Activated T-helper 1 cell treated with anti-CD3 and anti-CD28 coated beads, Interleukin-12 subunit alpha, Interleukin-12 subunit beta, Interleukin-2, Interleukin-4 antibody, amounts not matched to agents 30 ng/mL and 10 ng/mL and 1 ng/mL, durations not matched to agents 14 hours and 24 hours and 36 hours (primary cell): ENCODE measurements at places on chromosomes 16 and 17.

- DNase-seq = no peak
Observed at GRCh38 chr16:86479419-86479818, 30.9 kb upstream of the FOXF1 start.

GRCh38 chr17:36524428-36524876 is 10.2 kb downstream of the MYO19 start:
- DNase-seq = no peak

- DNase-seq = no peak
Observed at GRCh38 chr17:55743103-55743679, 7.7 kb upstream of the PCTP start.

DNA sequence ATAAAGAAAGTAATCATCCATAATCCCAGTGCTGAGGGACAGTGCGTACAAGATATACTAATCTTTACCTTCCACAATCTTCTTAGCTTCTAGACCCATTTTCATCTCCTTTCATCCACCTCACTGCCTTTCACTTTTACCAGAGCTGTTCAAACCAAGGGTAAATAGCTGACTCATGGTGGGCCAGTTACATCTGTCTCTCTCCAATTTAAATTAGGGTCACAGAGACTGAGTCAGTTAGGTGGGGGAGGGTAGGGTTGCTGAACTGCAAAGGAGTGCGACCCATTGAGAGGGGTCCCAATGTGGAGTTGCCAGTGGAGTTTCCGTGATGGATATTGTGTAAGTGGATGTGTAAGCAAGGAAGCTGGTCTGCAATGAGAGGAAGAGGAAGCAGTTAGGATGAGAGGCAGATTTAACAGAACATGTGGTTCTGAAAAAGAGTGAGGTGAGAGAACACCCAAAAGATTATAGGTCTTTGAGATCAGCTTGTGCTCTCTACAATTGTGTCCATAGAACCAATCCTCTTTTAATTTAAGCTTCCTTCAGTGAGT is 83.5 kb downstream of the GP2 start:
- DNase-seq = no peak

DNA sequence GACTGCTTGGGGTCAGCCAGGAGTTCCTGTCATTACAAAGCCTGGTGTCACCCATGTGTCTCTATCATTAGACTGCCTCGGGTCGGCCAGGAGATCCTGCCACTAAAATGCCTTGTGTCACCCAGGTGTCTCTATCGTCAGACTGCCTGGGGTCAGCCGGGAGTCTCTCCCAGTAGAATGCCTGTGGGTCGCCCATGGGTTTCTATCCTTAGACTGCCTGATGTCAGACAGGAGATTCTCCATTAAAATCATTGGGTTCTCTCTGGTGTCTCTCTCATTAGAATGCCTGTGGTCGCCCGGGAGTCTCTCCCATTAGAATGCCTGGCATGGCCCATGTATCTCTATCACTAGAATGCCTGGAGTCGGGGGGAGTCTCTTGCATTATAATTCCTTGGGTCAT is 2231.0 kb downstream of the TP53TG3F start:
- DNase-seq = no peak

DNA sequence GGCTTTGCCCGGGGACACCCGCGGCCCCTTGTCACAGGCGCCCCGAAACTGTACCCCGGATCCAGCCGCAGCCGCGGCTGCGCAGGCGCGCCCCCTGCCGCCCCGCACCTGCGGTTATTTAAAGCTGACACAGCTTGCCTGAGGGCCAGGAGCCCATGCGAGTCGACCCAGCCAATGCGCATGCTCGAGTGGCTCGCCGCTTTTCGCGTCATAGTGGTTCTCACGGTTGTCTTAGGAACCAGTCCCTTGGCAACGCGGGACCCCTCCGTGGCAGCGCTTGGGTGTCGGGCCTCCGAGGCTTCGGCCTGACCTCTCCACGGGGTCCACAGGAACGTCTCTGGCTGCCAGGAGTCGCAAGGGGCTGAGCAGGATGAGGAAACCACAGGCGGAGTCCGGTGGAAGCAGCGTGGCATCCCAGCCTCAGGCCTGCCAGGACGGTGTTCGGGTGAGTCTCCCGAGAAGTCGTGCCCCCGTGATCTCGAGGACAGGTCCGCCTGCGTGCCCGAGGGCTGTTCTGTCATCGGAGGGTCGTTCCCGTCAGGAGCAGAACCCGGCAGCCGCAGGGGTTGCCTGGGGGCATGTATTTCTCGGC is 716.9 kb downstream of the KCNJ18 start:
- no peak for DNase-seq

DNA sequence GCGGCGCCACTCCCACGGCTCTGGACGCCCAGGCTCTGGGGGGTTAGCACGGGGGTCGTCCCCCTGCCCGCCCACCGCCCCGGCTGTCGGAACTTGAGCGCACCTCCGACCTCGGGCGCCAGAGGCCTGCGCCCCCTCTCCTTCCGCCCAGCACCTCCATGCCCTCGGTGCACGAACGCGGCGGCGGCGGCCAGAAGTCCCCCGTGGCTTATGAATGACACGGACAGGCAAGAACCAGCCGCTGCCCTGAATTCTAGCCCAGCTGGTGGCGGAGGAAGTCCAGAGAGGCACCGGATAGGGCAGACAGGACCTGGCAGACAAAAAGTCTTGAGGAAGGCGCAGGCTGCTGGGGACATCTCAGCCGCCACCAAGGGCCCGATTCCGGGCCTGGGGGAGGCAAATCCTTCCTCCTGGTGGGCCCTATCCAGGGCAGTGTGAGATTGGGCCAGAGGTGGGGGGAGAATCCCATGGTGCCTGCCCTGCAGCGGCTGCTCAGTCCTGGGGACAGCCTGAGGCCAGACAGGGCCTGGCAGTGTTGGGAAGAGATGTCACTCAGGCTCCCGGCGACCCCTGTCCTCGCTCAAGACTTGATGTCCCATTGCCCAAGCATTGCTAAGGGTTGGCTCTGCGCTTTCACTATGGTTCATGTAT is 897 bp upstream of the CYGB start:
- no peak for DNase-seq

DNA sequence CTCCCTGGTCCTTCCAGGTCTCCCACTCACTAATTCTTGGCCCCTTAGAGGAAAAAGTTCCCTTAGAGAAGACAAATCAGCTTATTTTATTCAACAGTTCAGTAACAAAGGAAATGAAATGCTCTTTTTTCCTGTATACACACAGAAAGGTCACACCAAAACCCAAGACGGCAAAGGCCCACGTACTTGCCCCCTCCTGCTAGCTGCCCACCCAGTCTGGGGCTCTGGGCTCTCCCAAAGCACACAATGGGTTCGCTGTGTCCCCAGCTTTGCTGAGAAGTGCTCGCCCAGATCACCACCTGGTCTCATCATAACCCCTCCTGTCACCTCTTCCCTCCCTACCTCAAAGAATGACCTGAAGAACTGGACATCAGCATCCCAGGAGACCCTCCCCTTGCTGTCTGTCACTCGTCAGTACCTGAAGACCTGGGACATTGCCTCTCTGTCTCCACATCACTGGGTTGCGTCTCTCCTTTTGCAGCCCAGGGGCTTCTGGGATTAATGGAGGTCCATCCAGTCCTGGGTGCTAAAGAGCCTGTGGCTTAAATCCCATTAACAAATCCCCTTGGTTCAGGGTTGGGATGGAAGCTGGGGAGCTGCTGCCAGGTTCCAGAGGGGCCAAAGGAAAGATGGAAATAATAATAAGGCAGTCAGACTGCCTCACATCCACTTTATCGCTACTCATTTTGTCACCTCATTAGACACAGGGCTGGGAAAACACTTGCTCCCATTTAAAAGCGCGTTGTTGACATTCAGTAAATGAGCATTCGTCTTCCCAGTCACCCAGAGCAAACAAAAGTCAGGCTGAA is 3.3 kb downstream of the SLC6A4 start:
- no peak for DNase-seq

DNA sequence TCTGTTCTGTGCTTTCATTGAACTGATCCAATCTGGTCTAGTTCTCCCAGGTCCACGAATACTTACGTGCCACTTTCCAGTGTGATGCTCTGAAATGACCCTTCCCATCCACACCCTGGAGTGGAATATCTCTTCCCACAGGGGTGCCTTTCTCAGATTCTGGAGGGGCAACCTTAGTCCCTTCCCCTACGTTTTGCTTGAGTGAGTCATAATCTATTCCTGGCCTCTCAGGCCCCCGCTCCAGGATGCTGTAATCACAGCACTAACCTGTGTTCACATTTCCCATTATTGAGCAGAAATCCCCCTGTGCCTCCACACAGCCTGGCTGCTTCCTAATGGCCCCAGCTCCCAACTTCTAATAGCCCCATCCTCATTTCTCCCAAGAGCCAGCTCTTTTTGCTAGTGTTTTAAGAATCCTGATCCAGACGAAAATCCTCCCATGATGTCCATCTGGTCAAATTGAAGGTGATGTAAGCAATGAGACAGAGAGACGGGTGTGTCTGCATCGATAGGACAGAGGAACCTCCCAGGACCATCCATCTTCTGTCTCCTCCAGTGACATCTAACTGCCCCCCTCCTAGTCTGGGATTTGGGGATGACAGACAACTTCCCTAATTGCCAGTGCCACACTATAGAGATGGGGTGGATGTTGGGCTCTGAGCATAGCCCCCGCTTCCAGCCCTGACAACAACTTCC is 164.0 kb upstream of the MAF start:
- DNase-seq = no peak

DNA sequence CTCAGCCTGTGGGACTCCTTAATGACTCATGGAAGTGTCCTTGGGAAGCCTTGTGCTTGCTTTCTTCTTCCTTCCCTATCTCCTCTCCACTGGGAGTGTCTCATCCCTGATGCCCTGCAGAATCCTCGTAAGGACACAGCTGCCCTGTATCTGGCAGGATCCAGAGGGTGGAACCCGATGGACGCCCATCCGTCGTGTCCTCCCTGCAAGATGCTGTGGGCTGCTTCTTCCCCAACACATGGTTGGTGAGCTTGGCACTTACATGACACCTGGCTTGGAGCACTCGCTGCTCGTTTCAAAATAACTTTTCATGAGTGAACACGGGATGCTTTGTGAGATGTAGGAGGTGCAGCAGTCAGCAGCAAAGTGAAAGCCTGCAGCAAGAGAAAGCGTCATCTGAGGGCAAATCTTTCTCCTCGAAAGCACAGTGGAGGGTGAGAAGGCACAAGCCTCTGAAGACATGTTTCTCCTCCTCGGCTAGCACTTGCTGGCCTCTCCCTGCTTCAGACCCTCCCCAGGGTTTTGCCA is 3.3 kb downstream of the CCL15 start:
- DNase-seq = no peak

DNA sequence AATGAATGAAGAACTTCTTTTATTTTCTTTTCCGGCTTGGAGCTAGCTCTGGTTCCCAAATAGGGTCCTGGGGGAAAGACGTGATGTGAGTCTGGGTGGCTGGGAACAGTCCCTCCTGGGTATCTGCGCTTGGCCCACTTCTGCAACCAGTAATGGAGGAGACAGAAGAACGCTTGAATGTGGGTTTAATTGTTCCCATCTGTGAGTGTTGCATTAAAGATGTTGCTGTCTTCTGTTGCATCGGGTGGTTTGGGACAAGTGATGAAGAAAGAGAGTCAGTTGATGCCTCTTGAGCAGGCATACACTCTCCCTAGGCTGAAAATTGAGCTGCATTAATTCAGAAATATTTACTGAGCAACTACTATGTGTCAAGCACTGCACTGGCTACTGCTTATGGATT is 511.1 kb downstream of the CDH13 start:
- DNase-seq = no peak

- DNase-seq = no peak
Observed at GRCh38 chr16:869823-870641, 69.5 kb upstream of the GNG13 start.

- peak; percentile 24 for DNase-seq
Observed at GRCh38 chr17:35947156-35947585, 3.7 kb upstream of the LYZL6 start.

DNA sequence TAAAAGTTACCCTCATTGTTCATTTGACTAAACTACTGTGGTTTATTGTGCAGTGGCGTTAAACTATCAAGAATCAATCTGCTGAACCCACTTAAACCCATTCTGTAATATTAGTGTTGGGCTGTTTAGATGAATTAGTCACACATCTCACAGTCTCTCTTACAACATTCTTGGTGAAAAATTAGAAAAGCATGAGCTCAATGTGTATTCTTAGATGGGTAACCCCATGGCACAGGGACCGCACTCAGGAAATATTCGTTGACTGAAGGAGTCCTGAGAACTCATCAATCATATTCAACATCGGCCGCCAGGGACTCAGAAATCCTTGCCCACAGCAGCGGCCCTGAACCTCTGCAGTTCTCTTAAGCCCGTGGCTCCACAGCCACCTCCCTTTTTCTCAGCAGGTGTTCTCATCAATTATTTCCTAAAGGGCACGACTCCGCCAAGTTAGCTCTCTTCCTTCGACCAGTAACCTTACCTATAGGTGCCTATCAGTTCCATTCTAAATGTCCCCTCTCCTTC is 155.6 kb downstream of the STX8 start:
- no peak for DNase-seq

GRCh38 chr16:3999479-4000325 is 116.5 kb downstream of the ADCY9 start:
- DNase-seq = no peak

DNA sequence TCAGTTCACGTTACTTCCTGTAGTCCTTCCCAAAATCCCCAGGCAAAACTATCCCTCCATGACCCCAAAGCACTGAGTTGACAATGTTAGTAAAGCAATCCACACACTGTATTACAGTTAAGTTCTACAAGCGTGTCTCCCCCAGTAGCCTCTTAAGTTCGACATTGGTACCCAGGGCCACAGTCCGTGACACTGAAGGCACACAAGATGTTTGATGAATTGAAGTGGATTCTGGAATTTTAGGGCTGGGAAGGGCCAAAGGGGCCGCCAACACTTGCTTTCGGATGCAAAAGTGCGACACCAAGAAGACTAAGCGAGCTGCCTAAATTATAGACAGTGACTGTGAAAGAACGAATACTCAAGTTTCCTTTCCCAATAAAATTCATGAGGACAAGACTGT is 1.5 kb downstream of the VPS35 start:
- DNase-seq = no peak

- DNase-seq = no peak
Observed at GRCh38 chr17:42853004-42853403, 2.0 kb downstream of the AOC3 start.

- DNase-seq = no peak
Observed at GRCh38 chr16:54200161-54200534, 86.4 kb downstream of the IRX3 start.

GRCh38 chr17:41917192-41917591 is 1.6 kb downstream of the ACLY start:
- DNase-seq = no peak

DNA sequence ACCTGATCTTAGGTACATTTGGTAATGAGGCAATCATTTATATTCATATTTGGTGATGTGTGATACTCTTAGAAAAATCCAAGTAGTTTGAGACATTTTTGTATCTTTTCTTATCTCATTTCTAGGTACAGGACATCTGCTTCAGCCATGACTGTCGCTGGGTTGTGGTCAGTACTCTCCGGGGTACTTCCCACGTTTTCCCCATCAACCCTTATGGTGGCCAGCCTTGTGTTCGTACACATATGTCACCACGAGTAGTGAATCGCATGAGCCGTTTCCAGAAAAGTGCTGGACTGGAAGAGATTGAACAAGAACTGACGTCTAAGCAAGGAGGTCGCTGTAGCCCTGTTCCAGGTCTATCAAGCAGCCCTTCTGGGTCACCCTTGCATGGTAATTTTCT is 312.2 kb downstream of the BCAS3 start:
- DNase-seq = no peak
